Epithelial cell of proximal tubule (primary cell): ENCODE measurements at places on chromosomes 6 and 20. TPM values are rescaled to one million over a fixed set of nuclear protein-coding genes. Genes with fewer than 3 reads are reported as not detected.

The CTNNBL1 gene
- total RNA-seq: 25.6 and 32.0 TPM in 2 replicates

DNA sequence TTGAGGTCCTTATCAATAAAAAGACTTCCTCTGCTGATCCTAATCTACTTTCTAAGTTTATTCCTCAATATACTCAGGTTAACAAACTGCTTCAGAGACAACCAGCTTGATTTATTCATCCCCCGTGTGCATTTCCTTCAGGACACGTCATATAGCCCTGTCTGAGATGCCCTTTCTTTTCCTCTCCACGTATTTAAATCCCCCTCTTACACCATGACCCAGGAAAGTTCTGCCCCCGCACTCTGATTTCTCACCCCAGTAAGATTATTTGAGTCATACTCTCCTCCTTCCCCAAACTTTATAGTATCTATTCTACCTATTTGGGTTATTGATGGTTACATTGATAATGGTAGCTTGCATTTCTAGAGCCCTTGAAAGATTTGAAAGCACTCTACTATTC, 9.8 kb upstream of the CGA start:
- no peak for DNase-seq

GRCh38 chr20:11844691-11845090, 73.0 kb upstream of the BTBD3 start:
- DNase-seq: no peak

DNA sequence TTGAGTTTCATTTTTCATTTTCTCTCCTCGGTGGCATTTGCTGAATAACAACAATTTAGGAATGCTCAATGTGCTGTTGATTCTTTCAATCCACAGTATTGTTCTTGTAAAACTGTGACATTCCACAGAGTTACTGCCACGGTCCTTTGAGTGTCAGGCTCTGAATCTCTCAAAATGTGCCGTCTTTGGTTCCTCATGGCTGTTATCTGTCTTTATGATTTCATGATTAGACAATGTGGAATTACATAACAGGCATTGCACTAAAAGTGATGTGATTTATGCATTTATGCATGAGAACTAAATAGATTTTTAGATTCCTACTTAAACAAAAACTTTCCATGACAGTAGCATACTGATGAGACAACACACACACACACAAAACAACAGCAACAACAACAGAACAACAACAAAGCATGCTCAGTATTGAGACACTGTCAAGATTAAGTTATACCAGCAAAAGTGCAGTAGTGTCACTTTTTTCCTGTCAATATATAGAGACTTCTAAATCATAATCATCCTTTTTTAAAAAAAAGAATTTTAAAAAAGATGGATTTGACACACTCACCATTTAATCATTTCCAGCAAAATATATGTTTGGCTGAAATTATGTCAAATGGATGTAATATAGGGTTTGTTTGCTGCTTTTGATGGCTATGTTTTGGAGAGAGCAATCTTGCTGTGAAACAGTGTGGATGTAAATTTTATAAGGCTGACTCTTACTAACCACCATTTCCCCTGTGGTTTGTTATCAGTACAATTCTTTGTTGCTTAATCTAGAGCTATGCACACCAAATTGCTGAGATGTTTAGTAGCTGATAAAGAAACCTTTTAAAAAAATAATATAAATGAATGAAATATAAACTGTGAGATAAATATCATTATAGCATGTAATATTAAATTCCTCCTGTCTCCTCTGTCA, 88.1 kb downstream of the SNAP25 start:
- no peak for DNase-seq

- DNase-seq: no peak
Observed at GRCh38 chr6:44203955-44204354, 12.8 kb upstream of the MYMX start.
